ENCODE measurements at places on chromosomes 7 and 10.

DNA sequence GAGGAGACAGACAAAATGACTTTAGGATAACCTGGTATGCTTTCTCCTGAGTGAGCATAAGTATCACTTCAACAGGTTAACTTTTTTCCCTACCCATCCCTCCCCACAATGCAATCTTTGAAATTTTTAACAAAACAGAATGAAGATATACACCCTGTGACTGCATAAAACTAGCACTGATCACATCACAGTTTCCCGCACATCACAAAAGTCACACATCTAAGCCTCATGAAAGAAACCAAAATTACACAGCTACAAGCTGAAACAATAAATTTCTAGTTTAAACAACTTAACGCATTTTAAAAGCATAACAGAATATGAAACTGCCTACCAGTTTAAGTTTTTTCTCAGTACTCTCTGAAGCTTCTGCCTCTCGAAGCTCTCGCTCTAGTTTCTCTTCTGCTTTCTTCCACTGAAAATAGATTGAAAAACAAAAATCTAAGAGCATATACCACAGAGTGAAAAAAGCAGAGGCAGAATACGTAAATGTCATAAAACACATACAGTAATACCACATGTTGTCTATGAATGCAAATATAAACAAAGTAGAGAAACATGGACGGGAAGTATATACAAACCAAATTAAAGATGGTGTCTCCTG is 18.1 kb downstream of the NOC3L start:
- no peak for DNase-seq

GRCh38 chr7:20408467-20408826 is 77.7 kb downstream of the ITGB8 start:
- no peak for DNase-seq

DNA sequence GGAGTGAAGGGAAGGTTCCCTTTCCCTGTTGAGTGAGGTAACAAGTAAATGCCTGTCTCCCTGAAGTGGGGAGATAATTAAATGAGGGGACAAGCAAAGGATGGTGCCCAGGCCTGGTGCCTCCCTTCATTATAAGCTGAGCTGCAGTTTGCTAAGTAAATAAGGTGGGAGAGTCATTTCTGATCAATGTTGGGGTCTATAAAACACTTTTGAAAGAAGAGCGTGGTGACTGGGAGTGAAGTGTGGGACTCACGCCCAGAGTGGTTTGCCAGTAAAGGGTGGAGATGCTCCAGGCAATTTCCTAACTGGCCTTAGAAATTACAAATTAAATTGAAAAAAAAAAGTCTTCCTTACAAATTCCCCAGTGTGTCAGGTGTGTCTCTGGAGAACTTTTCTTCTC is 9.6 kb upstream of the GPR15LG start:
- no peak for DNase-seq

- no peak for DNase-seq
Observed at GRCh38 chr10:108000365-108000764, 835.9 kb upstream of the SORCS1 start.

GRCh38 chr7:27123007-27123476 is 7.5 kb downstream of the HOXA4 start:
- DNase-seq = no peak
